Upper lobe of right lung (tissue), 1 donor: ENCODE measurements at places on chromosomes 3 and 15. TPM values are rescaled to one million over a fixed set of nuclear protein-coding genes. Genes with fewer than 3 reads are reported as not detected.

Gene NR2E3
- total RNA-seq: 0.26 TPM

GRCh38 chr3:125435231-125435630 is 60.1 kb upstream of the ZNF148 start:
- DNase-seq: no peak

- DNase-seq: no peak
These were observed 138.3 kb upstream of the TSPAN3 start for GRCh38 chr15:77209221-77209620.

GRCh38 chr3:31777092-31777491 is 204.0 kb downstream of the OSBPL10 start:
- DNase-seq: no peak

DNA sequence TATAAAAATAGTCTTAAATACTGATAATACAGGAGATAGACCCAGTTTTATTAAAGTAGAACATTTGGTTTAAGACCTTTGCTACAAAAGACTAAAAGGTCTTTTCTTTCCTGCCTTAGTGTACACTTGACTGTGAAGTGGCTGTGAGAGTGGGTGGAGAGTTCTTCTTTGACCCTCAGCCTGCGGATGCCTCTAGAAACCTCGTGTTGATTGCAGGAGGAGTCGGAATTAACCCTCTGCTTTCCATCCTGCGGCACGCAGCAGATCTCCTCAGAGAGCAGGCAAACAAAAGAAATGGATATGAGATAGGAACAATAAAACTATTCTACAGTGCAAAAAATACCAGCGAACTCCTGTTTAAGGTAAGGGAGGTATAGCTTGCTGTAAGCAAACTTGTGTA is 36.5 kb downstream of the OXNAD1 start:
- DNase-seq: no peak

DNA sequence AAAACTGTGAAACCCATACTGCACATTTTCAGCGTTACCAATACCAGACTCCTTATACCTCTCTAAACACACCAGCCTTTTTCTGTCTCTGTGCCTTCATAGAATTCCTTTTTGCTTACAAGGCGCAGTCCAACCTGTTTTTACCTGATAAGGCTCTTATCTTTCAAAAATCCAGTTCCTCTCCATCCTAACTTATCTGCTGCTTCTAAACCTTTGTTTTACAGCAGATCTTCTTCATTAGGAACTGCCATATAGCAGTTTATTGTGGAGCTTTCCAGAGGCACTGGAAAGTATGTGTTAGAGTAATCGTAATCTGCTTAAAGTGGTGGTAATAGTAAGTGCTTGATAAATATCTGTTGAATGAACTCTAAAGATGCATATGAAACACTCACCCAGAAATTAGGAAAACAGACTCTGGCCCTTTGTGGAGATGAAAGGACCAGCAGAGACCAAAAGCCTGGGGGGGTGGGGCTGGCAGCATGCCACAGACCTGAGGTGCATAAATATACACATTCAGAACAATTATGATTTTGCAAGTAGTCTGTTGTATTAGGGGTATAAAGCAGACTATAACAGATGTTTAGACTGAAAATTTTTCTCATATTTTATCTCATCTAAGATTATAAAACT is 29.3 kb downstream of the PPP2R3A start:
- no peak for DNase-seq

- DNase-seq: no peak
These were observed 106.7 kb downstream of the GOLIM4 start for GRCh38 chr3:167989066-167989465.

DNA sequence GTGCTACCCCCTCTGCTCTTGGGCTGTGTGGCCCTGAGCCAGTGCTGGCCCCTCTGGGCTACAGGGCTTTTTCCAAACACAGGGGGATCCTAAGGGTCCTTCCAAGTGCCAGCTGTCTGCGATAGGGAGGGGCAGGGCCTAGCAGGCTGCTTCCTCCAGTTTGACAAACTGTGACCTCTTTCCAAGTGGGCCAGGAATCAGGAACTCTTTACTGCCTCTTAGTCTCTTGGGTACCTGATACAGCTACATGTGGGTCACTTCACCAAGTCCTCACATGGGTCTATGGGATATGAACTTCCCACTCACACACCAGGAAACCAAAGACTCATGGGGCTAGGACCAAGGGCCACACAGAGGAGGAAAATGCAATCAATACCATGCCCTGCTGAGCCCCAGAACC is 25.4 kb downstream of the SEC61A1 start:
- no peak for DNase-seq

Gene OR5K2
- total RNA-seq: not detected

Gene LRRC49
- total RNA-seq: 4.3 TPM
